ENCODE measurements at places on chromosomes 2 and 18. TPM values are rescaled to one million over a fixed set of nuclear protein-coding genes. Genes with fewer than 3 reads are reported as not detected.

POMC gene
- 3.4 TPM for total RNA-seq

OR6B2 gene
- not detected for total RNA-seq

REG3A gene
- not detected for total RNA-seq

REG1B gene
- total RNA-seq: not detected
